ENCODE measurements at places on chromosomes 3 and 15.

DNA sequence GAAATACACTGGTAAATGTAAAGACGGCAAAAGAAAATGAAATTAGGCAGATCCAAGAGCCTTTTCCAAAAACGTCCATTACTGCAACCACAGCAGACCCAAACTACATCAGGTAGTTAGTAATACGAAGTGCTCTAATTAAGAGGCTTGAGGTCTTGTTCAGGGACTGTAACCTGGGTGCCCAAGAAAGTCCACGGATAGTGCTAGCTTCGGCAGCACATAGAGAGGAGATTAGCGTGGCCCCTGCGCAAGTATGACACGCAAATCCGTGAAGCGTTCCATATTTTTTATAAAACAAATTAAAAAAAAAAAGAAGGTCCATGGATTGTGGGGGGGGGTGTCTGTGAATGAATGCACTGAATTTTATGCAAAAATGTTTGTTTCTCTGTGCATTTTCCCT lies 1.4 kb downstream of the COPB2 start:
- no peak for DNase-seq

- no peak for DNase-seq
These were observed 62.4 kb upstream of the TRPM1 start for GRCh38 chr15:31163769-31164572.

- peak; percentile 53 for DNase-seq
These were observed 110.6 kb downstream of the XXYLT1 start for GRCh38 chr3:195160257-195160898.

DNA sequence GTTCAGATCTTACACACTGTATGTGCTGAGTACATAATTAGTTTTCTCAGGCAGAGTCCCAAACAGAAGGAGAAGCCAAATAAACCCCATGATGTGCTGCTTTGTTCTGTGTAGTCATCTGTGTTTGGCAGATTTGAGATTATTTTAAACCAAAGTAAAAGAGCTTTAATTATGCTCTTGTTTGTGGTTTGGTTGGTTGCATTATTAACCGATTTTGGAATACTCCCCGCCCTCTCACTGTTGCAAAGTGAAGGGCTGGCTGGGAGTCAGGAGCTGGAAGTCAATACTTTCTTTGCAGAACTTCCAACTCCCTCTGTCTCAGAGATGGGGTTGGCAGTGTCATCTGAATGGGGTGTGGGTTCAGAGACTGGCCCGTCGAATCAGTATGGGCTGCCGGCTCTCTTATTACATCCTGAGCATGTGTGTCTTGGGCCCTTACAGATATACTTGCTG lies 34.4 kb downstream of the SLCO3A1 start:
- no peak for DNase-seq

- no peak for DNase-seq
These were observed 440.4 kb downstream of the FHIT start for GRCh38 chr3:60810881-60811280.
